ENCODE measurements at places on chromosomes 3 and 15. TPM values are rescaled to one million over a fixed set of nuclear protein-coding genes. Genes with fewer than 3 reads are reported as not detected.

GRCh38 chr3:15535732-15536131 is 14.2 kb upstream of the COLQ start:
- DNase-seq, result no peak

GRCh38 chr3:171358881-171359198 is 101.4 kb downstream of the TNIK start:
- DNase-seq, result no peak

GRCh38 chr15:80199366-80199765 is 46.6 kb downstream of the FAH start:
- no peak for DNase-seq

The CACNA2D3 gene
- polyA plus RNA-seq, result 1.9 TPM

The SENP7 gene
- 91.6 TPM for polyA plus RNA-seq

GRCh38 chr3:176663837-176664831 is 533.1 kb downstream of the TBL1XR1 start:
- DNase-seq, result peak; percentile 19

The CCK gene
- polyA plus RNA-seq, result 0.56 TPM

DNA sequence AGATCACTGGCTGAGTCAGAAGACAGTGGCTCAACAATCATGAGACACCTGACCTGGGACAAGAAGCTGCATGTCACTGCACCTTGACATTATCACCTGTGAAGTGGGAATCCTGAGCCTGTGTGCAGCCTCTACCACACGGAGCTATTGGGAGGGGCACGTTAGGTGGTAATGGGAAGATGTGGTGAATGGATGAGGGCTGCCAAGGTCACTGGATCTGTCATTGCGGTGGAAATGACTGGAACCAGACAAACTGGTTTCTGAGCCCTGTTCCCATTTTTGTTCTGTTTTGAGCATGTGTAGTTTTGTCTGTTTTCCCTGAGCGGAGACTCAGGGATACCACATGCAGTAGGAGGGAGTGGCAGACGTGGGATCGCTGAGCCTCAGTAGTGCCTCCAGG is 235.5 kb downstream of the OPA1 start:
- DNase-seq, result no peak

GRCh38 chr3:111667621-111668239 is 72.6 kb upstream of the ZBED2 start:
- no peak for DNase-seq

The RCCD1 gene
- polyA plus RNA-seq, result 18.9 TPM

- DNase-seq, result no peak
Observed at GRCh38 chr3:33807191-33807590, 8.8 kb downstream of the PDCD6IP start.

The NPRL2 gene
- polyA plus RNA-seq, result 30.5 TPM

The SAXO2 gene
- 6.2 TPM for polyA plus RNA-seq

- DNase-seq, result no peak
Observed at GRCh38 chr3:61863579-61863978, 302.2 kb downstream of the PTPRG start.

The GASK1A gene
- 2.7 TPM for polyA plus RNA-seq

DNA sequence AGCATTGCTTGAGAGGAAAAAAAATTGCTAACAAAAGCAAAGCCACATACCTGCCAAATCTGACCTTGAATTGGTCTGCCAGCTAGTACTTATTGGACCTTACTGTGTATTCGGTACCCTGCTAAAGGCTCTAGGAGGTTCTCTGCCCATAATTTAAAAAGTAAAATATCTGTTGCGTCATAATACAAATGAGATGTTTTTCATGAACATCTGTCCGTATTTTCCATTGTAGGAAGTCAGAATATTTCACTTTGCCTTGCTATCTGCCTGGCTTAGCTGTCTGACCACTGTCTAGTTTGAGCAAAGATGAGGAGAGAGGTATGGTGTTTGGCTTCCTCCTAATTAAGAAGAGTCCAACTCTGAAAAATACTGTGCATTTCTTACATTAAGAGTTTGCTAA is 10.8 kb upstream of the C3orf20 start:
- no peak for DNase-seq

DNA sequence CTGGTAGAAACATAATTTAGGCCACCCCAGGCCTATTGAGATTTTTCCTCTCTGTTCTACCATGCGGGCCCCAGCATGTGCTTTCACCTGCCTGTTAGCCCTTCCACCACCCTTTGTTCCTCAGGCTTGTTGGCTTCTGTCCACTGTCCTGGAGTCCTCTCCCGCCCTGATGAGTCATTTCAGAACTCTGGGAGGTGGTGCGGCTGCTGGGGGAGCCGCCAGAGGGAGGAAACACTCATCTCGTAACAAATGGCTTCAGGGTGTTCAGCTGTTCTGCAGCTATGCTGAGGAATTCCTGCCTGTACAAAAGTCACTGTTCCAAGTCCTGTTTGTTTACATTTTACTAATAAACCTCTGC is 36.3 kb downstream of the LRTM1 start:
- DNase-seq, result peak; percentile 66

The GOLGA8S gene
- polyA plus RNA-seq, result 0.86 TPM

DNA sequence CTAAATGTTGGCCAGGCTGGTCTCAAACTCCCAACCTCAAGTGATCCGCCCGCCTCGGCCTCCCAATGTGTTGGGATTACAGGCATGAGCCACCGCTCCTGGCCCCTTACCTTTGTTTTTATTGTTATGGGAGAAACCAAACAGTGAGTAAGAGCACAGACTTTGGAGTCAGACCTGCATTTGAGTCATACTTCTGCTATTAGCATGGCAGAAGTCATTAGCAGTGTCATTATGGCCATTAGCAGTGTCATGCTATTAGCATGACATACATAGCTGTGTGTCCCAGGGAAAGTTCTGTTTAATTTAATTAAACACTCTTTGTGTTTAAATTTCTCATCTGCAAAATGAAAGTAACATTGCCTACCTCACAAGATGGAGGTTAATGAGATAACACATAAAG is 54.8 kb downstream of the SQOR start:
- no peak for DNase-seq

DNA sequence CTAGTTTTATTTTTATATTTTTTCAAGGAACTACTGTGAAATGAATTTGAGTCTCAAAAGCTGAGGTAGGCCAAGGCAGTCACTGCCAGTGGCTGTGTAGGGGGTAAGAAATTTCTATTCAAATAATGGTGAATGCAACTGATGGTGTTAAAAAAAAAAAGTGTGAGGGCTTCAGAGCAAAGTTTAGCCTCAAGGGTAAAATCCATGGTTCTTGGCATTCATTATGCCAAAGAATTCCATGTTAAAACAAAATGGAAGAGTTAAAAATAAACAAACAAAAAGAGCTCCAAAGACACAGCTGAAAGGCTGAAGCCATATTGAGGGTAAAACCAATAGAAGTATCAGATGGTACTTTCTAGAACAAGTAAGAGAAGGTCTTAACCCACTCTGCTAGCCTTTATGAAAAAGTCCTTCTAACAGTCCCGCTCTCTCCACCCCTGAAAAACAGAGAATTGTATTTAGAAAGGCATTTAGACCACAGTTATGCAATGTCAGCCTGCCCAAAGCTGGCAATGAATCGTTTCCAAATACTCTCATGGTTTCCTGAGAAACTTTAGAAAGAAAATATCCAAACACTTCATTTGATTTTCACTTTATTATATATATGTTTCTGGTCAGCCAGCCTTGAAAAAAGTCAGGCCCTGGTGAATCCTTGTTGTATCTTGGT is 158.4 kb upstream of the GMNC start:
- no peak for DNase-seq

The BNC1 gene
- 0.23 TPM for polyA plus RNA-seq

DNA sequence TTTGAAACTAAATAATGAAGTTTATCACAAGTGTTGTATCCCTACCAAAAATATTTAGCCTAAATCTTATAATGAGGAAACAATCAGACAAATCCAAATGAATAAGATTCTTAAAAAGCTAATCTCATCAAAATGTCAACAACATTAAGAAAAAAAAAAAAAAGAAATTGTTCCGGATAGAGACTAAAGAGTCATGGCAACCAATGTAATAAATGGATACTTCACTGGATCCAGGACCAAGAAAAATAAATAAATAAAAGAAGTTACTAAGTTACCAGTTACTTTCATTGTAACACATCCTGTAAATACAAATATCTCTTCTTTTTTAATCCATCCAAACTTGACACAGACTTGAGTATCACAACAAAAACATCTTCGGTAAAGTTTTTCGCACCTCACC is 607 bp downstream of the MRPL47 start:
- DNase-seq, result no peak

- DNase-seq, result no peak
Observed at GRCh38 chr3:89107461-89108290, at the start of gene EPHA3. EPHA3 (plus strand) TSS chr3:89107621; CDS start chr3:89107749, 128 bp downstream.

DNA sequence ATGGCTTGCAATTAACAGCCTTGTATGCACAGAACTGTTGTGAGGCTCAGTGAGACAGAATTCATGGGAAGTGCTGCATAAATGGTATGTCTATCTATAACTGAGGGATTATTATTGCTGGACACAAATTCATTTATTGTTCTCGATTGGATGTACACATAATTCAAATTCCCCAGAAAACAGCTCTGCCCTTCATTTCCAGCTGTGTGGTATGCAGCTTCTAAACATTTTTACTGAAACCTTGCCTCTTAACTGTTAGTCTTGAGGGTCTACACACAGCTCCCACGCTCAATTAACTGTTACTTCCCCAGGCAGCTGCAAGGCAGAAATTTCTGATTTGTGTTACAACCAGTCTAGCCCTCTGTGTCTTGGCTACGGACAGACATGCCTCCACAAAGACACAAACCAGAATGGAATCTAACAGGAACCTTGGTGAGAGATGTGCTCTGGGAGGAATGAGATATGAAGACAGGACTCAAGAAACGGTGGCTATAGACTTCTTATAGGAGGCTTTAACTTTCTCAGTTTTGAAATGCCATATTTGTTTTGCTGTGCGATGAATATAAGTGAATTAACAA is 139.7 kb upstream of the TBL1XR1 start:
- no peak for DNase-seq

The ZBED2 gene
- 0.44 TPM for polyA plus RNA-seq

GRCh38 chr3:50656417-50657195 is 18.1 kb upstream of the DOCK3 start:
- DNase-seq, result no peak

DNA sequence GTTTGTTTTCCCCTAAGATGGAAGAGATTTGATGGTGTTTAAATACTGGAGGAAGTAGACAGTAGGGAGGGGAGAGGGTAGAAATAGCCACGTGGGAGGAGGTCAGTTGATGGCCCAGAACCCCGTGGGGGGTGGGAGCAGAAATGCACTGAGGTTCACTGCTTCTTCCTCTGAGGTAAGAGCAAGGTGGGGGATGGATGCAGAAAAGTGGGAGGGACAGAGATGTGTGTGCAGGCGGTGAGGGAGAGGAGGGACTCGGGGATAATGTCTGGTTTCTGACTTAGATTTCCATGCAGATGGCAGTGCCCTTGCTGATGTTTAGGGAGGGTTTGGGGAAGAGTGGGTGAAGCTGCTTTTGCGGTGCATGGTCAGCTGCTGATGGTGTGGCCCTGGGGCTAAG is 102.9 kb downstream of the ARNT2 start:
- DNase-seq, result no peak

- DNase-seq, result no peak
Observed at GRCh38 chr3:81462921-81463320, 298.5 kb downstream of the GBE1 start.

DNA sequence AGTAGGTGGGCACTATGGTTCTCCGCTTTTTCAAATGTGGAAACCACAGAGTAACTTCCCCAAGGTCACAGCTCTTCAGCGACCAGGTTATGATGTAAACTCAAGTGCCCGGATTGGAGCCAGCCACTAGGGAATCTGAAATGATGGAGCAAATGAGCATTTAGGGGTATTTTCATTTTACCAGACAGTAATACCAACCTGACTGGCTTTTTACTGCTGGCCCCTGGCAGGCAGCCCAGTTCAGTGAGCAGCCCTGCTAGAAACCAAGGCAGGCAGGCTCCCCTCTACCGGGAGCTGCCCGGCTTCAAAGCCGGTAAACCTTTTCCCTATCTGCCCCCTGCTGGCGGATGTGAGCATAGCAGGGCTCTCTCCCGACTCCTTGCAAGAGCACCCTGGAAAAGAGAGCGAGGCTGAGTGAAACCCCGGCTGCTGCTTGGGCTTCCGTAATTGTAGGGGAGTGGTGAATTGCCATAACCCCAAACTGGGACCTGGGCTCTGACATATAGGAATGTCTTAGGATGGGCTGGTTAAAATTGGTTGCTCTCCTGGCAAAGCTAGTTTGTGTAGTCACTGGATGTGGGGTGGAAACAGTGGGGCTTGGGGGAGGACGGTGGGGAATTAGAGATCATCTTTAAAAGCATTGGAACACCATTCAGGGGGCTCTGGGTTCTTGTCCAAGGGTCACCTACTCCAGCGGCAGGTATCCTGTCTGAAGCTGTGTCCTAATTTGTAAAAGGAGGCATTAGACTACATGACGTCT is 98.0 kb upstream of the TNFAIP8L3 start:
- DNase-seq, result peak; percentile 76

The LINS1 gene
- polyA plus RNA-seq, result 28.0 TPM

The SEMA3G gene
- 24.5 TPM for polyA plus RNA-seq

DNA sequence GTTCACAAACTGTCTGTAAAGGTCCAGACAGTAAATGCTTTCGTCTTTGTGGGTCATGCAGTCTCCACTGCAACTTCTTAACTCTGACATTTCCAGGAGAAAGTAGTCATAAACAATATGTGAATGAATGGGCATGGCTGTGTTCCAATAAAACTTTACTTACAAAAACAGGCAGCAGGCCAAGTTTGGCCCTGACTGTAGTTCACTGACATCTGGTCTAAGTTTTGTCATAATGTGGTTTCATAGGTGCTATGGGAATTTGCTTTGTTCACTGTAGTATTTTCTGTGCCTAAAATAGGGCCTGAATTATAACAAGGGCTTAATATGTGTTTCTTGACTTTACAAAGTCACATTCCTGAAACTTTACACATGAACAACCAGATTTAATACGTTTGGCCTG is 186.0 kb upstream of the KBTBD8 start:
- no peak for DNase-seq

DNA sequence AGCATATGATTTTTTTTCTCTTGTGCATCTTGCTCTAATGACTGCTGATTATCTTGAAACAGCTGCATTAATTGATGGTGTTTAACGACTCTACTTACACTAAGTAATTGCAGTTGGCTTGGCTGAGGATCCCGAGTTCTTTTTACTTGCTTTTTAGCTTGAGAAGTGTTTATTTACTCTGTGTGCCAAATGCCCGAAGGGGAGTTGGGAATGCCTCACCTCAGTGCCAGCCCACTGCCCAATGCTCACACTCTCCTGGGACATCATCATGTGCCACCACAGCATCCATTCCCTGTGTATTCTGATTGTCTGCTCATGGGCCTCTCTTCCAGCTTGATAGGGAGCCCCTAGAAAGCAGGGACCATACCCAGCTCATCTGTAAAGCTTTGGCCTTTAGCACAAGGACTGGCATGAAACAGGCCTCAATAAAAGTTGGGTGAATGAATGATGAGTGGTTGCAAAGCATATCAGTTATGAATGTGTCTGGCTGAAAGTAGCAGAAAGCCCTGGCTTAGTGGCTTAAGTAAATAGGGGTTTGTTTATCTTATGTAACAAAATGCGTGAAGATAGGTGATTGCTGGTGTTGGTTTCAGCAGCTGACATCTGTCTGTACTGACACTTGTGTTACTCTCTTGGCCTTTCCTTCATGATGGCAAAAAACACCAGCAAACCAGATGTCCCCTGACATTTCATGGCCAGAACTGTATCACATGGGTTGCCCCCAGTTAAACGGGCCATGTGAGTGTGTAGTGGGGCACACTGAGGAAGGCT is 8.1 kb downstream of the PXYLP1 start:
- DNase-seq, result no peak

Measured in renal cortex interstitium (tissue), 15 donors.